Calu3 (cell line): ENCODE measurements at places on chromosomes 7 and 10. TPM values are rescaled to one million over a fixed set of nuclear protein-coding genes. Genes with fewer than 3 reads are reported as not detected.

The PTPRE gene
- total RNA-seq, result 5.9 and 7.6 TPM in 2 replicates

DNA sequence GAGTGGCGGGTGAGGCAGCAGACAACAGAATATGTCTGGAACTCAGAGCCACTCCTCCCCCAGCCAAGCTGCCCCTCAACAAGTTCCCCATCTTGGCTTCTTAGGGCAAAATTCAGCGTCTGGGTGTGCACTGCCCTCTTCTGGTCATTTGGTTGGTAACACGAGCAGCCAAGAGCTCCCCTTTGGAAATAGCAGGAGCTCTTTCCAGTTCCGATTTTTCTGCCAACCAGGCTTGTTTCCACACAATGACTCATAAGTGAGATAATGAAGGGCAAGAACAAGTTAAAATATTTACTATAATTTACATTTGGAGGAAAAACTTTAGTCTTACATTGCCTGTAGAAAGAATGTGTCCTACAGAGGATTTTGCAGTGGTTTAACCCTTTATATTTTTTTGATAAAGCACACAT lies 70.5 kb downstream of the ADCYAP1R1 start:
- DNase-seq, result peak; percentile 82

The GIMAP7 gene
- total RNA-seq, result not detected in 2 replicates

DNA sequence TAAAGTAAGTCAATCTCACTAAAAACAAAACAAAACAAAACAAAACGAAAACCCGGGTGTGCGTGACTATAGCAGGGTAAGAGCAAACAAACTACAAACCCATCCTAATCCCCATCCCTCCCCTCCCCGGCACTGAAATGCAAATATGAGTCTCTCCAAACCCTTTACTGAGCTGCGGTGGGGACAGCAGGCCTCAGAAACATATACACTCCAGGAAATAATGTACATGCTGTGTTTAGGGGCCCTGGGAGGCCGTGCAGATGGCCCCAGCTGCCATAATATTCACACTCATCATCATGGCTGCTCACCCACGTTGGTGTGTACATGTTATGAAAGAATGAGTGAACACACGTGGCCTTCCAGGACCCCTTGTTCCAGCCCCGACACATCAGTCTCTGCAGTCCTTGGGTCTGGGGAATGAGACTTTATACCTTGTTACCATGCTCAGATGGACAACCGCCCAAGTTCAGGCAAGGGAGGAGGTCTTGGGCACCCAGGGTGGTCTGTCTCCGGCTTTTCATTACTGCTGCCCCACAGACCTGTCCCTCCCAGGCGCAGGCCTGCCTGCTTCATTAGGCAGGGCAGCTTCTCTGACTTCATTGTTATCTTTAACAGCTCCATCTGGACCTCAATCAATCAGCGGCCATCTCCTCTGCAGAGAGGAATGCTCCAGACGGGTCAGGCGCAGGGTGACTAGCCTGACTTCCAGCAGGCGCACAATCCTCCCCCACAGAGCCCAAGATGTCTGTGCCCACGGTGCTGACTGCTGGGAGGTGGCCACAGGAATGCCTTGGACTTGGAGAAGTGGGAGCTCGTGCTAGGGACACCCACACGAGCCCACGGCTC lies 20.6 kb downstream of the HSPA12A start:
- no peak for DNase-seq

GRCh38 chr10:8039321-8039881 lies 15.1 kb upstream of the GATA3 start:
- no peak for DNase-seq

- no peak for DNase-seq
These were observed 366.4 kb downstream of the SEMA3D start for GRCh38 chr7:84820481-84820880.
